ENCODE measurements at places on chromosomes 7 and 10.

- no peak for DNase-seq
Observed at GRCh38 chr7:19916046-19916445, 142.6 kb upstream of the TMEM196 start.

- no peak for DNase-seq
Observed at GRCh38 chr10:6885284-6885683, 305.2 kb upstream of the PRKCQ start.

GRCh38 chr7:45259966-45260646 lies 102.5 kb downstream of the RAMP3 start:
- peak; percentile 69 for DNase-seq

GRCh38 chr10:70234668-70235447 lies 1.6 kb upstream of the PPA1 start:
- peak; percentile 34 for DNase-seq

DNA sequence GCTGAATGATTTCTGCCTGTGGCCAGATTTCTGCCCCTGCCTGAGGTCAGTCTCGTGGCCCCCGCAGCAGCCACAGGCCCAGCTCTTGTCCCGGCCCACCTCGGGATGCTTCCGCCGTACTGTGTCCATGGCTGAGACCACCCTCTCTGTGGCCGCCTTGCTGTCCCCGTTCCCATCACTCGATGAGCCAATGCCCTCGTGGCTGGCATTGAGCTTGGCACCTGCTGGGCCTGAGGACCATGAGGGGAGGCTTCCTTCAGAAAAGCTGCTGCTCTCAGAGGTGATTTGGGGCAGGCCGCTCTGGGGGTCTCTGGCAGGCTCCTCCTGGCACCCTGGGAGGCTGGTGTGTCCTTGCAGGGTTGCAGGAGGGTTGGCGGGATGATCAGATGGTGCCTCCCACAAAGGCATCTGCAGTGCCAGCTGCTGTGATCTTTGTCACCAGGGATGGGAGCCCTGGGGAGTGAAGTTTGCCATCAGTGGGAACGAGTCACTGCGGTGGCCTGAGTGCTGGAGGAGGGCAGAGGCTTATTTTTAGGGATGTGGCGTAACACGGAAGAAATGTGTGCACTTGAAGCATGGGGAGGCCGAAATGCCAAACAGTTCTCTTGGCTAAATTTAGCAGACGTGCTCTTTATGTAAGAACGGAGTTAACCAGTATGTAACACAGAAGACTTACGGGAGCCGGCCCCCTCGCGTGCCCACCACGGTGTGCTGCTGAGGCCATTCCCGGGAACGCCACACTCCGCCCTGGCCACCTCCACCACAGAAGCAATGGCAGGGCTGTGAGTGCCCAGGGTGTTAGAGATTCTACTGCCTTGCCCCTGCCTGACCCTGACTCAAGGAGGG lies 47.7 kb downstream of the VIPR2 start:
- no peak for DNase-seq

DNA sequence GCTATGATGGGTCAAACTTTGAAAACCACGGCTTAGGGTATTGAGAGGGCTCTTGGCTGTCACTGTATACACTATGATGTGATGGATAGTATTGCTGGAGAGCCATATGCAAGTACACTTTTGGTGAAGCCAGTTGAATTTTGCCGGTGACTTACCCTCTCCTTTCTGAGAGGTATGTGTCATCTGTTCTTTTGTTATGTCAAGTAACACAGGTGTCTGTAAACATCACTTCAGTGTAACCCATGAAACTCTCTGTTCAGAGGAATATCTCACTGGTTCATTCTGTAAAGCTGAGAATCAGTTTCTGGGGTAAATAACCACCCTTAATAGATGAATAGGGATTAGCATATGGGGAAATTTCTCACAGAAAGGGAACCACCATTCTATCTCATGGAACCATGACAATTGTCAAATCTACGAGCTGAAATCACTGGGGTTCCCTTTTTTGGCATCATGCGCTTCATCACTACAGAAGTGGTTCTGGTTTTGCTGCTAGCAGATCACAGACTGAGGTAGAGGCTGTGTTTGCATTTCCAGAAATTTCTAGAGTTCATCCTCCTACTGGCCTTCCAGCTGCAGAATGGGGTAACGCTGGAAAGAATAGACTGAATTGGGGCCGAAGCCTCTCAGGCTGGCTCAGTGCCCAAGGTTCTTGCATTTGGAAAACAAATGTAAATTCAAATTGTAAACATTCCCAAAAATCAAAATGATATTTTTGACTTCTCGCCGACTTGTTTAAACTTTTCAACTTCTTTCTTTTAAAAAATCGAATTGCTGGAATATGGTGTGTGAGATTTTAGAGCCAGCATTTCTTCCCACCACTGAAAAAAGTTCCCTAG lies 83.3 kb upstream of the CREB5 start:
- peak; percentile 22 for DNase-seq

DNA sequence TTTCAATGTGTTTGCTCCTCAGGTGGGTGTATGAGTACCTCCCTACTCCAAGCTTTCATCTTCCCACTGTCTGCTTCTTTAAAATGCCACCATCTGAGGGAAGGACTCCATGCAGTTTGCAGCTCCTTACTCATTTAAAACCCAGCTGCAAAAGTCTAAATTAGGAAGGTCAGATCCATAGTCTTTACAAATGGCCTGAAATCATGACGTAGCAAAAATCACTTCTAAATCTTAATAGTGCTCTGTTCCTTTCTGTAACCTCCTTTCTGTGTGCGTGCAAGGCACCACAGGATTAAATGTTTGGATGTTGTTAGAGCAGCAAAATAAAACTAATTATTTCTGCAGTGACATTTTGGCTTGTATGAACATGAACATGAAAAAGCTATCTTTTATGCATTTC lies 366.9 kb upstream of the IGFBP3 start:
- DNase-seq: no peak

DNA sequence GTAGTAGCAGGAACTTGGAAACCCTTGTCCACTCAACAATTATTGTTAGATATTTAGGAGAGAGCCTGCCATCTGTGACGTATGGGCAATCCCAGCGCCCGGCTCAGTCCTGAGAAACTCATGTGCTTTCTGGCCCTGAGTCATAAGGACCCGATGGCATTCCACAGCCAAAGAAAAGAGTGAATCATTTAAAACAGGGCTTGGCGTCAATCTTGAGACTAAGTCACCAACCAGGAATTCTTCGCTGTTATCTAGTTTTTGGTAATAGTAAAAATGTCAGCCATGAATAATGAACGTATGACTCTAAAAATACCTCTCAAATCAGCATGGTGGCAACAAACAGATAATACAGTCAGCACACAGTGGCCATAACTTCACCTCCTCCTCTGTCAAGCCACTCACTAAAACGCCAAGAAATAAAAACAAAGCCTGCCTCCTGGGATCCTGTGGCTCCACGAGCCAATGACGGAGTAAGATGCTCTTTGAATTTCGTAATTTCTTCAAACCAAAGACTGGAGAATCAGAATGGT lies 140.8 kb downstream of the ADAM12 start:
- DNase-seq: no peak

- DNase-seq: no peak
Observed at GRCh38 chr7:87391020-87391701, 45.7 kb downstream of the CROT start.

GRCh38 chr7:143877098-143877497 lies 24.9 kb downstream of the TCAF1 start:
- no peak for DNase-seq

- DNase-seq: no peak
Observed at GRCh38 chr10:133237241-133237587, 441 bp upstream of the VENTX start.

GRCh38 chr7:129045682-129046081 lies 9.2 kb downstream of the TNPO3 start:
- DNase-seq: no peak

DNA sequence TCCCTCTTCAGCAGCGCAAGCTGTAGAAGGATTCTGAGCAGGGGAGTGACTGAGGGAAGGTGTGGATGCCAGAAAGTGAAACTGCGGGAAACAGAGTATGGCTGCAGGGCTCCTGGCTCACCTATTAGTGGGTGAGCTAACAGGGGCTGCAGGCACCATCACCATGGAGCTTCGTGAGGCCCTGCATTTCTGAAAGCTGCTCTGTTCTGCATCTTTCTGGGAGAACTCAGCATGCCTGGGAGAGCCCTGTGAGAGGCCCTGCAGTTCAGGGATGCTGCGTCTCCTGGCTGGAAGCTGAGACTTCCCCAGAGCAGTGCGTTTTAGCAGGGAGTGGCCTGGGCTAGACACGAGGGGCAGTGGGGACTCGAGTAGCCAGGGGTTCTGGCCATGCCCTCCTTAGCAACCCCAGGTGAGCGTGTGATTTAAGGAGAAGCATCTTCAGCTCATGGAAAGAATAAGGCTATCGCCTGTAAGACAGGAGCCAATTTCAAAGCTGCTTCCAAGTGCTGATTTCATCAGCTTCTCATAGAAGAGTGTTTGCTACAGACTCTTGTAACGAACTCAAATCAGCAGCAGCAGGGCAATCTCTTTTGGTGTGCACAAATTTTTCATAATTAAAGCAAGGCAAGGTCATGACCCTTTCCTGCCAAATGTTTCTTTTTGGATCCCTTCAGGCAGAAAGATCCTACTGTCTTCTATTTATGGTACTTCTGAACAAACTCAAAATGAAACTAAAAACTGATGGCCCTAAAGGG lies 293.6 kb upstream of the ZNF32 start:
- DNase-seq: no peak

DNA sequence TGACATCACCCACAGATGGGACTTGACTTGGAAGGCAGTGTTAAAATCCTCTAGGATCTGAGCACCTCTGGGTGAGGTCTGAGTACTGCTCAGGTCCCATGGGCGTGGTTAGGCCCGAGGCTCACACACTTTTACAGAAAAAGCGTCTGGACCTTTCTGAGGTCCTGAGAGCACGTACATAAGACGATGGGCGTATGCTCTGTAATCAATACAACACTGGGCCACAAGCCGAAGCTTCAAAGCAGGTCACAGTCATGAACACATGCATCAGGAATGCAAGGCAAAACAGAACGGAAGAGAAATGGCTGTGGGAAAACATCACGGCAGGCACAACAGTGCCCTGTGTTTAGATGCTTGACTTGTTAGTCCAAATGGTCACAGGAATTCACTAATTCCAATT lies 112.2 kb downstream of the LARP4B start:
- no peak for DNase-seq

- DNase-seq: no peak
Observed at GRCh38 chr10:64037071-64037661, 516.0 kb downstream of the REEP3 start.

DNA sequence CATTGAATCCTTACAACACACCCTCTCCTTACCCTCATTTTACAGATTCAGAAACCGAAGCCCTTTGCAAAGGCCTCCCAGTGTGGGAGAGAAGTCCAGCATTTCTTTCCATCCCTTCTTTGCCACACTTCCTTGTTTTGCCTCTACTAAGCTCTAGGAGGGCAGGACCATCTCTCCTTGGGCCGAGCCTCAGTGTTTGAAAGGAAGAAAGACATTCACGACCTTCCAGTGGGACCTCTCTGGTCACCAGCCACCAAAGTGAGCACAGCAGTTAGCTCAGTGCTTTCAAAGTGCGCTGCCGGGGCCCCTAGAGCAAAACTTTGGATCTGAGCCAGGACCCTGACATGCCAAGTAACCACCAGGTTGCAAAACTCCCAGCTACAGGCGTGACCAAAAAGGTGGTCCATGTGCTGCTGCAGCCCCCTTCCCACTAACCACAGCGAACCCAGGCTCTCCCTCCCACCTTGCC lies 12.4 kb downstream of the CTBP2 start:
- peak; percentile 59 for DNase-seq

- no peak for DNase-seq
Observed at GRCh38 chr7:51288896-51289622, 27.6 kb downstream of the COBL start.

GRCh38 chr10:27620430-27621397 lies 116.6 kb downstream of the RAB18 start:
- DNase-seq: no peak

- peak; percentile 88 for DNase-seq
Observed at GRCh38 chr10:11685787-11686218, 56.4 kb upstream of the ECHDC3 start.

GRCh38 chr7:128203710-128204214 lies 37.3 kb upstream of the LEP start:
- DNase-seq: no peak

GRCh38 chr7:37482505-37482904 lies 33.8 kb upstream of the ELMO1 start:
- no peak for DNase-seq

DNA sequence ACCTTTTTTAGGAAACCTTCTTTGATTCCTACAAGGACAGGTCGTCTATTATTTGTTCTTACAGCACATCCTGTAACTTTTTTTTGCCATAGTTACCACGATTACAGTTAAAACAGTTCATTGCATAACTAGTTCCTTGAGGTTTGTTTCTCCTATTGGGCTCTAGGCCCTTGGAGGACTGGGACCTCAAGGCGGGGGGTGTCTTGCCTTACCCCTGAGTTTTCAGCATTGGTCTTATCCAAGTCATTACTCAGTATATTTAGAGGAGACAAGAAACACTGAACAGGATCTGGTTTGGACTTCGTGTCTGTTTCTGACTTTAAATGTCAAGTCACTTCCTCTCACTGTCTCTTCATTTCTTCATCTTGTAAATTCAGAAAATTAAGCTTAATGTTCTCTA lies 369.8 kb downstream of the SDK1 start:
- peak; percentile 11 for DNase-seq

GRCh38 chr7:141355032-141355431 lies 196.2 kb upstream of the AGK start:
- DNase-seq: no peak

DNA sequence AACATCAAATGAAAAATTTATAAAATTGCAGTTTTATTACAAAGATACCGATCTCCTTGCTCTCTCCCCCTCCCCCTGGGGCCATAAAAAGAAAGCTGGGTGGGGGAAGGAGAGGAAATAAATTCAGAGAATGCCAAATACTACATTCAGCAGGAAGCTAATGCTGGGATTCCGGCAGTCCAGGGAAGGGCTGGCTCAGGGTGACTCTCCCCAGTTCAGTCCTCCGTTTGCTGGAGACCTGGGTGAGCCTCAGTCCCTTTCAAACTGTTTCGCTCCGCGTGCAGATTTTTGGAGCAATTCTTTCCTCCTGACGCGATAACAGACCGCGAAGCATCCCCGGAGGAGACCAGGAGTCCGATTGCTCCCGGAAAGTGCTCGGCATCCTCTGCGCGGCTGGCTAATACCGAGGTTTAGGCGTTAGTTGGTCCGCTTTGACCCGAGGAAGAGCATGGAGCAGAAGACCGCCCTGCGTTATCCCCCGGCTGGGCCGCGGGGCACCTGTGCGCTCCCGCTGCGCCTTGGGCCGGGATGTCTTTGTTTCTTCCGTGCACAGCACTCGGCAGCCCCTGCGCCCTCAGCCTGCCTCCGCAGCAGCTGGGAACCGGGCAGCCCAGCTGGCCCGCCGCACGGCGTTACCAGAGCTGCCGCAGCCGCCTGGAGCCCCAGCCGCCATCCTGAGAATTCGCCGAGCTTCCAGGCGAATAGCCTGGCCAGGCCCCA lies 3.9 kb upstream of the HOXA2 start:
- DNase-seq: no peak

- no peak for DNase-seq
Observed at GRCh38 chr7:91443862-91444261, 179.6 kb downstream of the FZD1 start.

GRCh38 chr10:130427216-130427722 lies 291.1 kb downstream of the GLRX3 start:
- DNase-seq: no peak

GRCh38 chr7:70935311-70935710 lies 196.6 kb upstream of the GALNT17 start:
- no peak for DNase-seq

- DNase-seq: no peak
Observed at GRCh38 chr7:102119213-102119651, 167.4 kb upstream of the SH2B2 start.

GRCh38 chr7:10646194-10646593 lies 327.5 kb upstream of the PHF14 start:
- DNase-seq: peak; percentile 56
